Uterus (tissue), 4 donors: ENCODE measurements at places on chromosomes 13 and 19.

- no peak overlapping the region for H3K4me3 ChIP-seq
- peak; percentile 53 for DNase-seq
- no peaks in the 10 kb centered on the region for H3K27me3 ChIP-seq
- no peaks in the 10 kb centered on the region for H3K36me3 ChIP-seq
- H3K27ac ChIP-seq, result no peak overlapping the region
Observed at GRCh38 chr13:94859278-94859691, 146.9 kb upstream of the SOX21 start.

DNA sequence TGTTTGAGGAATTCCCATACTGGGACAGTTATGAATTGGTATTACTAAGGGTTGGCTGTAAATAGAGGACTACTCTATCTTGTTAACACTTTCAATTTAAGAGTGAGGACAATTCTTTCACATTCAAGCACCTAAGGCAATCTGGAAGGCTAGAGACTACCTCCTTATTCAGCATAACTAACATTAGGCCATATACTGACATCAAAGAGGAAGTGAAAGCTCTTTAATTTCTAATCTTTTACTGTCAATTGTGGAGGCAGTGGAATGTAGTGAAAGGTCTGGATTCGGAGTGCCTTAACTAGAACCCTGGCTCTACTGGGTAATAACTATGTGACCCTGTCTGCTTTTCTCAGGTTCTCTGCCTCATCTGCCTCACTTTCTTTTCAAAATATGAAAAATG, 134.0 kb downstream of the UFM1 start:
- H3K4me1 ChIP-seq, result no peaks in the 10 kb centered on the region
- H3K27ac ChIP-seq, result no peak overlapping the region
- H3K4me3 ChIP-seq, result no peak overlapping the region
- H3K27me3 ChIP-seq, result no peaks in the 10 kb centered on the region

- no peaks in the 10 kb centered on the region for H3K27me3 ChIP-seq
- no peak for DNase-seq
- peak overlapping the region; percentile 89 for H3K27ac ChIP-seq
Observed at GRCh38 chr19:16384688-16385087, 60.1 kb downstream of the KLF2 start.

GRCh38 chr19:6509118-6509971, 7.2 kb upstream of the TUBB4A start:
- no peak overlapping the region for H3K27ac ChIP-seq
- H3K4me3 ChIP-seq, result no peak overlapping the region
- DNase-seq, result no peak

- H3K4me3 ChIP-seq, result no peak overlapping the region
- H3K27me3 ChIP-seq, result no peaks in the 10 kb centered on the region
- no peak for DNase-seq
- no peak overlapping the region for H3K27ac ChIP-seq
Observed at GRCh38 chr13:65387743-65388347, 1842.3 kb downstream of the PCDH9 start.

- no peaks in the 10 kb centered on the region for H3K36me3 ChIP-seq
- peak overlapping the region; percentile 98 for H3K27ac ChIP-seq
- H3K27me3 ChIP-seq, result no peaks in the 10 kb centered on the region
Observed at GRCh38 chr13:52652980-52653303, 306 bp downstream of the SUGT1 start.

DNA sequence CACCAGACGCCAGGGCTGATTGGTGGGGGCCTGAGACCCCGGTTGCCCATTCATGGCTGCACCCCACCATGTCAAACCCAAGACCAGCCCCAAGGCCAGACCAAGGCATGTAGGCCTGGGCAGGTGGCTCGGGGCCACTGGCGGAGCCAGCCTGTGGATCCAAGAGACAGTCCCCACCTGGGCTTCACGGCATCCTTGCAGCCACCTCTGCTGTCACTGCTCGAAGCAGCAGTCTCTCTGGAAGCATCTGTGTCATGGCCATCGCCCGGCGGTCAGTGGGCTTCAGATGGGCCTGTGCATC, 3.8 kb upstream of the TEKTIP1 start:
- H3K4me1 ChIP-seq, result no peaks in the 10 kb centered on the region
- no peak for DNase-seq
- no peaks in the 10 kb centered on the region for H3K27me3 ChIP-seq
- no peak overlapping the region for H3K4me3 ChIP-seq
- H3K27ac ChIP-seq, result no peak overlapping the region

DNA sequence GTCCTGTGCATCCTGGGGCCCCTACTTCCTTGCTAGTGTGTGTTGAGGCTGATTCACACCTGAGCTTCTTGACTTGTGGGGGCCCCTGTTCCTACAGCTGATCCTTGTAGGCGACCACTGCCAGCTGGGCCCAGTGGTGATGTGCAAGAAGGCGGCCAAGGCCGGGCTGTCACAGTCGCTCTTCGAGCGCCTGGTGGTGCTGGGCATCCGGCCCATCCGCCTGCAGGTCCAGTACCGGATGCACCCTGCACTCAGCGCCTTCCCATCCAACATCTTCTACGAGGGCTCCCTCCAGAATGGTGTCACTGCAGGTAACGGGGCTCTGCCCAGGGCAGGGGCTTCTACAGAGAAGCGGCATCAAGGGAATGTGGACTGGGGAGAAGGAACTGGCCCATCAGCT, 25.5 kb downstream of the UPF1 start:
- no peak for DNase-seq
- no peaks in the 10 kb centered on the region for H3K27me3 ChIP-seq
- no peaks in the 10 kb centered on the region for H3K4me1 ChIP-seq
- no peaks in the 10 kb centered on the region for H3K36me3 ChIP-seq
- no peak overlapping the region for H3K27ac ChIP-seq

GRCh38 chr19:29329460-29330134, 116.6 kb upstream of the UQCRFS1 start:
- no peak overlapping the region for H3K27ac ChIP-seq
- H3K27me3 ChIP-seq, result no peaks in the 10 kb centered on the region
- H3K4me3 ChIP-seq, result no peak overlapping the region
- DNase-seq, result no peak

DNA sequence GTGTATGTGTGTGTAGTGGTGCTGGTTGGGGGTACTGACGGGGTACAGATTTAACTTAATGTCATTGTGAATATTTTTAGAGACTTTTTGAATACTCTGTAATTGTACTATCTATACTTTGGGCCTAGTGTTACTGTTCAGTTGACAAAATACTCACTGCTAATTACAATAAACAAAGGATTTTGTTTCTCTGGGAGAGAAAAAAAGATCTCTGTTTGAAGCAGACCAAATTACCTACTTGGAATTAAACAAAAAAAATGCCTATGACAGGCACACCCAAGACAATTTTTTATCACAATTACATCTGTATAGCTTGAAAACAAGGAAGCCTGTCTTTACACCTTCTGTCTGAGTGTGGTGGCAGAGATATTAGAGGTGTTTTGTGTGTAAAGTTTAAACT, 45.1 kb downstream of the OLFM4 start:
- H3K27me3 ChIP-seq, result no peaks in the 10 kb centered on the region
- no peaks in the 10 kb centered on the region for H3K36me3 ChIP-seq
- H3K4me3 ChIP-seq, result no peak overlapping the region
- no peaks in the 10 kb centered on the region for H3K4me1 ChIP-seq

- no peaks in the 10 kb centered on the region for H3K36me3 ChIP-seq
- no peak for DNase-seq
- no peak overlapping the region for H3K27ac ChIP-seq
- no peak overlapping the region for H3K4me3 ChIP-seq
Observed at GRCh38 chr13:30877335-30877734, 28.7 kb upstream of the MEDAG start.

DNA sequence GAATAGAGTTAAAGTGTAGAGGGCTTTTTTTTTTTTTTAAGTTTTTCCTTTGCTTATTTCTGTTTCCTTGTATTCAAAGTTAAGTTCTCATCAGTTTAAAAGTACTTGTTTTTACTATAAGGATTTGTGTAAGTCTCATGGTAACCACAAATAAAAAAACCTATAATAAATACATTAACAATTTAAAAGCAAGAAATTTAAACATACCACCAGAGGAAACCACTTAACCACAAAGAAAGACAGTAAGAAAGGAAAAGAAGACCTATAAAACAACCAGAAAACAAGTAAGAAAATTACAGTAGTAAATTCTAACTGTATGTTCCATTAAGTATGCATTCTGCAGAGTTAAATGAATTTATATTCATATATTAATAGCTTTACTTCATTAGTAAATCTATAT, 999.1 kb upstream of the ATXN8OS start:
- no peaks in the 10 kb centered on the region for H3K36me3 ChIP-seq
- peaks cover 3% of the 10 kb centered on the region for H3K27me3 ChIP-seq
- no peak for DNase-seq
- no peak overlapping the region for H3K4me3 ChIP-seq
- H3K4me1 ChIP-seq, result no peaks in the 10 kb centered on the region

DNA sequence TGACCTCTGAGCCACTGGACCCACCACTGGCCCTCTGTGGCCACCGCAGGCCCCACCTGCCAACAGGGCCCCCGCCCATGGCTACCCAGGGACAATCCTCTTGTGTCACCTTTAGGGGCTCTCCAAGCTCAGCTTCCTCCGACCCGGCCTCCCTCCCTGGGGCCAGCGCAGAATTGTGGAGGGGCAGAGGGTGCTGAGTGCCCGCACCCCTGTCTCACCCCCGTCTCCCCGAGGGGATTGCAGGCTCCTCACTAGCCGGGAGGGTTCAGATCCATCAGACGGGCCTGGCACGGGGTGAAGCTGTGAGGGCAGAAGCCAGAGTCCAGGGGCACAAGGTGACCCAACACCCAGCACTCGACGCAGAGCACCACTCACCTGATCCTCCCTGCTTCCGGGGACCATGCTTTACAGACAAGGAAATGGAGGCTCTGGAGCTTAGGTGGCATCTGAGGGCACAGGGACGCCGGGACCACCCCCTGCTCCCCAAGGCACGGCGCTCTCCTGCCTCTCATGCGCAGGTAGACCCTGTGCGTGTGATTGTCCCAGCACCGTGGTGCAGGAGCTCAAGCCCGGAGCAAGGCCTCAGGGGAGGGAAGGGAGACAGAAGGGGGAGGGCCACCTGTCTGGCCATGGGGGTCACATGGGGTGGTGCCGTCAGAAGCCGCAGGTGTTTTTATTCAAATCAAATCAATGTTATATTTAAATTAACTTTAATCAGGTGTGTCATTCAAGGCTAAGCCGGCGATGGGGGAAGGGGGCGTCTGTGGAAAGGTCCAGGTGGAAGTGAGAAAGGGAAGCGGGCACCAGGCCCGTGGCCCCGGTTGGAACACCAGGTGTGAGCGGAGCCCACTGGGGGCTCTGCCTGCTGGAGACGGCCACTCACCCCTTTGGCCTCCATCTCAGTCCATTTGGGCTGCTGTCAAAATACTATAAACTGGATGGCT, 21.6 kb upstream of the SPACA7 start:
- no peaks in the 10 kb centered on the region for H3K27me3 ChIP-seq
- no peak overlapping the region for H3K4me3 ChIP-seq
- no peak overlapping the region for H3K27ac ChIP-seq
- no peak for DNase-seq
- H3K36me3 ChIP-seq, result no peaks in the 10 kb centered on the region
- H3K4me1 ChIP-seq, result no peaks in the 10 kb centered on the region

- no peaks in the 10 kb centered on the region for H3K4me1 ChIP-seq
- no peak overlapping the region for H3K27ac ChIP-seq
Observed at GRCh38 chr19:19214892-19215291, 3.1 kb downstream of the NCAN start.

DNA sequence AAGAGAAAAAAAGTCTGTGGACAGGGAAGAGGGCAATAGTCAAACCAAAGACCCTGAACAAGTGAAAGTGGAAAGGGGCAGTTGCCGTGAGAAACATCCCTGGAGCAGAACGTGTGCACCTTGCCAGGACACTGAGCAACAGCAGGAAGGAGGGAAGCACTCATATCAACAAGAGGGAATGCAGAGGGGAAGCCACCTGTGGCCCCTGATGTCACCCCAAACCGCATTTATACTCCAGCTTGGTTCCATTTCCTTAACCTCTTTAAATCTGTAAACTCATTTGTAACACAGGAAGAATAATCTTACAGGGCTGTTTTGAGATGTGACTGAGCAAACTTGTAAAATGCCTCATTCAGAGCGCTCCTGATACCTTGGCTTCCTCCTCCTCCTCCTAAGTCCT, 698.8 kb downstream of the DIAPH3 start:
- H3K4me1 ChIP-seq, result no peaks in the 10 kb centered on the region
- no peak for DNase-seq
- H3K27me3 ChIP-seq, result no peaks in the 10 kb centered on the region
- H3K36me3 ChIP-seq, result no peaks in the 10 kb centered on the region
- no peak overlapping the region for H3K4me3 ChIP-seq

GRCh38 chr13:50393628-50394027, 378.4 kb downstream of the KCNRG start:
- H3K4me1 ChIP-seq, result no peaks in the 10 kb centered on the region
- H3K27me3 ChIP-seq, result no peaks in the 10 kb centered on the region
- H3K36me3 ChIP-seq, result no peaks in the 10 kb centered on the region
- no peak overlapping the region for H3K4me3 ChIP-seq
- H3K27ac ChIP-seq, result no peak overlapping the region
- no peak for DNase-seq

- H3K27ac ChIP-seq, result peak overlapping the region; percentile 1
- peak; percentile 70 for DNase-seq
- no peaks in the 10 kb centered on the region for H3K36me3 ChIP-seq
- H3K4me3 ChIP-seq, result no peak overlapping the region
- no peaks in the 10 kb centered on the region for H3K4me1 ChIP-seq
Observed at GRCh38 chr19:1122972-1123363, 19.2 kb downstream of the GPX4 start.

DNA sequence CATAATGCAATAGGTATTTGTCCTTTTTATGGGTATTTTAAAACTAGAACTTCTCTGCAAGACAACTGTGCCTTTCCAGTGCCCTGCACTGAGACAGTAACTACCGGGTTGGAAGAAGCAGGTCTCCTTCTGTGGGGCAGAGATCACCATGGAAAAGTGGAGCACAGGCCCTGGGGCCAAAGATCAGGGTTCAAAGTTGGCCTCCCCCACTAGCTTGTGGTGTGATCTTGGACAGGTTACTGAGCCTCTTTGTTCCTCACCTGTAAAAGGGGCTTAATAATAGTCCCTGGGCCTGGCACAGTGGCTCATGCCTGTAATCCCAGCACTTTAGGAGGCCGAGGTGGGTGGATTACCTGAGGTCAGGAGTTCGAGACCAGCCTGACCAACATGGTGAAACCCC, 68.3 kb downstream of the CEBPG start:
- H3K36me3 ChIP-seq, result no peaks in the 10 kb centered on the region
- DNase-seq, result peak; percentile 1
- no peak overlapping the region for H3K27ac ChIP-seq
- H3K27me3 ChIP-seq, result no peaks in the 10 kb centered on the region
- H3K4me1 ChIP-seq, result no peaks in the 10 kb centered on the region
- no peak overlapping the region for H3K4me3 ChIP-seq

GRCh38 chr19:10892256-10892655, 20.9 kb downstream of the CARM1 start:
- H3K36me3 ChIP-seq, result no peaks in the 10 kb centered on the region
- DNase-seq, result no peak
- H3K4me1 ChIP-seq, result no peaks in the 10 kb centered on the region
- H3K4me3 ChIP-seq, result no peak overlapping the region

DNA sequence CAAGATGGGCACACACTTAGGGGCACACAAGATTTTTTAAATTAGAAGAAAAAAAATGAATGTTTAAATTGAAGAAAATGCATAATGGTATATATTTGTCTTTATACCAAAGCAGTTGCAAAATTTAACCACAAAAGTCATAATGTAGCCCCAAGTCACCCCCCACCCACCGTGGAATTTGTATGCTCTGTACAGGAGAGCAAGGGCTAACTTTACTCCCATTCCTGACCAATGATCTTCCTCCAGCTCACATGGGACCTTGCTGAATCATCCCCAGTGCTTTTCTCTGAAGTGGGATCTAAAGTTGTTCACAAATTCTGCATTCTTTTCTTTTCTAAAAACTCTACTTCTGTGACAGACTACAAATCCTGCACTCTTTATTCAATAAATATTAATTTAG, 597.0 kb downstream of the UQCRFS1 start:
- no peak for DNase-seq
- H3K27me3 ChIP-seq, result no peaks in the 10 kb centered on the region
- no peak overlapping the region for H3K27ac ChIP-seq
- no peaks in the 10 kb centered on the region for H3K4me1 ChIP-seq
- no peaks in the 10 kb centered on the region for H3K36me3 ChIP-seq
